ENCODE measurements at places on chromosomes 11 and 22.
A peak's percentile ranks its signal among the peaks of the same experiment; 100 is the strongest.

GRCh38 chr22:17366830-17367229 lies 2.4 kb upstream of the CECR2 start:
- peak; percentile 70 for DNase-seq

- DNase-seq = peak; percentile 85
These were observed 18.6 kb upstream of the SCARF2 start for GRCh38 chr22:20456064-20456721.

- DNase-seq = no peak
These were observed 723 bp downstream of the CCDC89 start for GRCh38 chr11:85685125-85685819.

DNA sequence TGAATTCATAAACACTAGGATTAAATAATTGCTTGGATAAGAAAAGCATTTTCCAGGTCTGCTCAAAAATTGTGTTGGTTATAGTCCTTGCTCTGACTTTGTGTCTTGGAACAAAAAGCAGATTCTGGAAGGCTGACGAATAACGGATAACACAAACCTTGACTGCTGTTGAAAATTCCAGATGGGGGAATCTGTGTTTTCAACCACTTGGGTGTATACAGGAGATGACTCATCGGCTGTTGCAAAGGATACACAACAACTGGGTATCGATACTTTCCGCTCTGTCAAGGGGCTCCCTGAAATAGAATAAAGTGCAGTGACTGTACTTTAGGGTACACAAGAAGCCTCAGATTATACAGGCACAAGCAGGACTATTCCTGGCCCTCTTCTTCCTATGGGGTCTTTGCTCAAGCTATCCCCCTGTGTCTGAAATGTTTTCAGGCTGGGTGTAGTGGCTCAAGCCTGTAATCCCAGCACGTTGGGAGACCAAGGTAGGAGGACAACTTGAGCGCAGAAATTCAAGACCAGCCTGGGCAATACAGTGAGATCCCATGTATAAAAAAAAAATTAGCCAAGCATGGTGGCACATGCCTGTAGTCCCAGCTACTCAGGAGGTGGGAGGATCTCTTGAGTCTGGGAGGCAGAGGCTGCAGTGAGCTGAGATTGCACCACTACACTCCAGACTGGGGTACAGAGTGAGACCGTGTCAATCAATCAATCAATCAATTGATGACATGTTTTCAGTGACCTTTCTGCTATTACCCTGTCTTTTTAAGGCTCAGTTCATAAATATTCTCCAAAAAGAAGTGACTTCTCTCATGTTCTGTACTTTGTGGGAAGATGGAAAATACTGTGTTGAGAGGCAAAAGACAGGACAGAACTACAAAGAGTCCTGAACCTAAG lies 48.6 kb upstream of the UCP3 start:
- DNase-seq = no peak

DNA sequence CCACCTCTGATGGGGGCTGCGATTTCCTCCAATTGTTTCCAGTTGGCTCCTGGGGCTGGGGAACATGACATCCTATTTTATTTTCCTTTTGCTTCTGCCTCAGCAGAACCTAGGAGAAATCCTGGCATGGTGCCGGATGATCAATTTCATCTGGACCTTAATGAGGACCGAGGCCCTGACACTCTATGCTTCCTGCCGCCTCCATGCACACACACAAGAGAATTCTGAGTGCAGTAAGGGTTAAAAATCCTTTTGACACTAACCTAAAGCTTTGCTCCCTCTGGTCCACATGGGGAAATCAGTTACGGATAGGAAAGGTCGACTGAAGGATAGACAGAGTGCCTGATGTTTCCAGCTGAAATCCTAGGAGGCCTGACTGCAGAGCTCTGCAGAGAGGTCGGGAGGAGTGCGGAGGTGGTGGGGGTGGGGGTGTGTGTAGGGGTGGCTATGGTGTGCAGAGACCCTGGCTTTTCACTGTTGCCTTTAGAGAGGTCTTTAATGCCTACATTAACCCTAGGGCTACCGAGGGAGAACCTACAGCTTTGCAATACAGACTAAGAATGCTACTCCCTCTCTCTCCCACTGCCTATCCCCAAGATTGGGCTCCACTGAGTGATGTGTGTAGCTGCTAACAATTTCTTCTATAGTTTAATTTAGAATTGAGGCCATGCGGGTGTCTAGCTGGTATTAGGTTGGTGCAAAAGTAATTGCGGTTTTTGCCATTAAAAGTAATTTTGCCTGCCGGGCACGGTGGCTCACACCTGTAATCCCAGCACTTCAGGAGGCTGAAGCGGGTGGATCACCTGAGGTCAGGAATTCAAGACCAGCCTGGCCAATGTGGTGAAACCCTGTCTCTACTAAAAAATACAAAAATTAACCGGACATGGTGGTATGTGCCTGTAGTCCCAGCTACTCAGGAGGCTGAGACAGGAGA lies 53.6 kb upstream of the INCENP start:
- DNase-seq = no peak

DNA sequence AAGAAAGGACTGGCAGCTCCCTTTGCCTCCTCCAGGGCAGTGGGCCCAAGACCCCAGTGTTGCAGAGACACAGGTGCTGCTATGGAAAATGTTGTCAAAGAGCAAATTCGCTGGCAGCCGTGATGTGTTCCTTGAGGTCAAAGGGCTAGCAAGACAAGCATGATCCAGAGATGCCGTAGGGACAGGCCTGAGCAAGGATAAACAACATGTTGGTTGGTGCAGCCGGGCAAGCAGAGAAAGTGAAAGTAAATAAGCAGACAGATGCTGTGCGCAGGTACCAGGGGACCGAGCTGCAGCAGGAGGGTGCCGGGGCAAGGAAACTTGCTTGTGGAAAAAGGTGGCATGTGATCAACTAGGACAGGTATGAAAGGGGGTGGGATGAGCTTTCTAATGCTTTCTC lies 125.5 kb upstream of the NECTIN1 start:
- no peak for DNase-seq

GRCh38 chr22:19069451-19069850 lies 52.8 kb downstream of the DGCR2 start:
- no peak for DNase-seq
